ENCODE measurements at places on chromosomes 7 and 10.

- no peak for DNase-seq
These were observed 4.7 kb upstream of the LMBR1 start for GRCh38 chr7:156897673-156898072.

DNA sequence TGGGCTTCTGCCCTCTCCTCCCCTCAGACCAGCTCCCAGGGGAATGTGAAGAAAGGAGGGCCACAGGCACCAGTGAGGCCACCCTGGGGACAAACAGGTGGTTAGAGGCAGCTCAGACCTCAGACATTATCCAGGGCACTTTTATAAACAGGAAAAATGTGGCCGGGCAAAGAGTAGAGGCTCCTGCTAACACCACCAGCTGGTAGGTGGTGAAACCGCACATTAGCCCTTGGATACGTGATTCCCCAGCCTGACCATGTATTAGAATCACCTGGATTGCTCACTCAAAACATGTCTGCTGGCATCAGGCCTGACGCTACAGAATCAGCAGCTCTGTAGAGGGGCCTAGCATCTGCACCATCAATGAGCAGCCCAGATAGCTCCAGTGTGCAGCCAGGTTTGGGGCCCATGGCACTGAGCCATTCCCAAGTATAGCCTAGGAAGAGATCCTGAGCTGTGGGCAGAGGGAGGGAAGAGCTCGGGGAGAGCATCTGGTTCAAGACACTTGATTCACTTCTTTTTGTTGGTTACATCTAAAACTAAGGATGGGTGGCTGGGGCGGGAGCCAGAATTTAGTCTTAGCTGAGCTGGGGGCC, 37.1 kb downstream of the GPR26 start:
- no peak for DNase-seq

- no peak for DNase-seq
These were observed 137.0 kb upstream of the SEMA3A start for GRCh38 chr7:84331616-84332015.

GRCh38 chr10:64174666-64175255, 653.6 kb downstream of the REEP3 start:
- DNase-seq: no peak

DNA sequence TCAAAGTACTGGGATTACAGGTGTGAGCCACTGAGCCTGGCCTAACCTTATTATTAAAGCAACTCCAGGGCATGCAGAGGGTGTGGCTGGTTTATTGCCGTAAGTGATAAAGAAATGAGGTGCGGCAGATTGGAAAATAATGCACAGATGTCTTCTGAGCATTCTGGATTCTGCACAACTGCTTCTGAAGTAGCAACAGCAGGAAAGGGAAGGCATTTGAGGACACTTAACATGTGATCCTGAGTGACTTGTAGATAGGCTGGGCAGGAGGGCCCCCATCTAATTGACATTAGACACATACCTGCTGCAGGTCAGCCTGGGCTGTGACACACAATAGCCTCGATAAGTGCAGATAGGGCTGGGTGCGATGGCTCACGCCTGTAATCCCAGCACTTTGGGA, 5.6 kb downstream of the RHBDD2 start:
- DNase-seq: no peak

- no peak for DNase-seq
These were observed 109.1 kb downstream of the C10orf90 start for GRCh38 chr10:126561294-126561920.

DNA sequence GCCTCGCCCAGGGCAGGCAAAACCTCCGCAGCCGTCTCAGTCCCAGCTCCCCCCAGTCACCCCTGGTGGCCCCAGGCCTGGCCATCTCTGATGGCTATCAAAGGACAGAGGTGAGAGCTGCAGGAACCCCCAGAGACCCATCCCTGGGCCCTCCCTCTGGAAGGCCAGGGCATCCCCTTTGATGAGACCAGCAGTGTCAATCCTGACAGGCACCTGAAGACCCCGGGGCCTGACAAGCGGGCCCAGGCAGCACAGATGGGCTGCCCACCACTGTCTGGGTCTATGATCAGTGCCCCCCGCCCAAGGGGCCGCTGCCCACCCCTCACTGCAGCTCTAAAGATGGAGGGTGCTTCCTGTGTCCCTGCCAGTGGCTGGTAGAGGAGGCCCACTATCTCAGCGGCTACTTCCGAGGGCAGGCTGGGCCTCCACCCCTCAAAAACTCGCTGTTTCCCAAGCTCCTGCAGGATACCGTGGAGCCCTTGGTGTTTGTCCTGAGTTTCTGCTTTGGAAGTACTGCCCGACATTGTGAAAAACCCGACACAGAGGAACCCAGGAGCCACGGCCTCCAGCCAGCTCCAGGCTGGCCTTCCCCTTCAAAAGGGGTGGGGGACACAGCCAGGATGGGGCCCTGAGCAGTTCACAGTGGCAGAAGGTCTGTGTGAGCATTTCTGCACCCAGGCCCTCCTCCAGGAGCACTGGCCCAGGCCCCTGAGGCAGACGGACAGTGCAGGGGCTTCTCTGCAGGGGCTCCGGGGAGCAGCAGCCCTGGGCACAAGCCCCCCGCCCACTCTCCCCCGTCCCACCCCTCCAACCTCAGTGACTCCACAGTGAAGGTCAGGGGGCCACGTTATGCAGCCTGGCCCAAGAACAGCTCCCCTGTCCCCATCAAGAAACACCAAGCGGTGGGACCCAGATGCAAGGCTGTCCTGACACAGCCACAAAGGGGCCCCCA, 99.2 kb downstream of the PDGFA start:
- DNase-seq: no peak

GRCh38 chr7:22717760-22718159, 9.2 kb upstream of the IL6 start:
- no peak for DNase-seq

DNA sequence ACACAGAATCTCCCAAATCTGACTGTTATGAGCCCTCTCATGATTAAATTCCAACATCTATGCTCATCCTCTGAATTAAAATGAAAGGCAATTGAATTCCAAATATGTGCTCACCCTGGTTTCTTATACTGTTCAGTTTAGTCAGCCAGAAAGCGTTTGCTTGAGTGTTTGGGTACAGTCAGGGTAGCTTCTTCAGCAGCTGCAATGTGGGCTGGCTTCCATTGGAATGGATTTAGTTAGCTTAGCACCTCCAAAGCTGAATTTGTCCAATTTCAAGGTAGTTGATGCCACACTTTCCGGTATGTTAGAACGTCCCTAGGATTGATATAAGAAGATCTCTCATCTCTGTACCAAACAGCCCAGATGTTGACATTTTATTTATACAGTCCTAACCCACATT, 9.3 kb downstream of the KLHL7 start:
- no peak for DNase-seq

- no peak for DNase-seq
These were observed 357.0 kb upstream of the MKI67 start for GRCh38 chr10:128483216-128483615.

GRCh38 chr10:29784175-29784773, 149.5 kb upstream of the SVIL start:
- DNase-seq: no peak

DNA sequence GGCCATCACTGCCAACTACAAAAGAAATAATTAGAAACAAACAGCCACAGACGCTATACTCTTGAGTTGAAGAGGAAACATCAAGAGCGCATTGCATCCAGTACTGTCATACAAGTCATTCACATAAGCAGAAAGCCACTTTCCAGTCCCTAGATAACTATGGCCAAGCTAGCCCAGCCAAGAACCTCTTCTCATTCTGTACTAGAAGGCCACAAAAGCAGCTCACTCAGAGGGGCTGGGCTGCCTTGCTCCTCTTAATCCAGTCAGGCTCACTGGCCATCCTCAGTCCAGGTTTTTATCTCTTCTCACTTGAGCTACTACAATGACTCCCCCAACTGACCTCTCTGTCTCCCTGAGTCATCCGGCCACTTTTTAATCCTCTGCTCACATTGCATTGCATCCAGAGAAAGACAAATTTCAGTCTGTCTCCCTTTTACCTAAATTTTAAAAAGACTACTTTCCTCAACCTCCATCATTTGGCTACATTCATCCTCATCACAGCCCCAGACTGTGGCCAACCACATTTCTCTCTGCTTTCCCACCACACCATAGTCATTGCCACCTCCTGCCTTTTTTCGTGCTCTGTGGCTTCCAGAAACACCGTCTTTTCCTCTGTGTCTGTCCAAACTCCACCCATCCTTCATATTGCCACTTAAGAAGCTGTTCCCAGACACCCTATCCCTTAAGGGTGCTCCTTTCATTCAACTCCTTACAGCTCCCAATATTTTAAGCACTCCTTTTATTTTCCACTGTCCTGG, 25.0 kb downstream of the PPP1R3C start:
- DNase-seq: no peak

GRCh38 chr7:141660259-141660658, 41.7 kb downstream of the DENND11 start:
- DNase-seq: no peak

DNA sequence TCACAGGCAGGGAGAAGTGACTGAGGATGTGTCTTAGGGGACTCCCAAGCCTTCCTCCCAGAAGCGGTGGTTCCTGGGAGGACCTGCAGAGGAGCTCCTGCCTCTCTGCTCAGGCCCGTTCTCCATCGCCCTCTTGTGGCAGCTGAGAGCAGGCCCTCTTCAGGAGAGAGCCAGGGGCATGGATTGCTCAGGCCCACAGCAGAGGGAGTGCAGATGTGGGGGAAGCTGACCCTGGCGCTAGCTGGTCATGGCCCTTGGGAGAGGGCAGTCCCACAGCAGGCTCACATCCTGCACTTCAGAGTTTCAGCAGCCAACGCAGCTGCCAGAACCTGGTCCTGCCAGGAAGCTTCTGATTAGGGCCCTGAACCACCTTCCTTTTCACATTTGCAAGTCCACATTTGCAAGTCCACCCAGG, 94.8 kb upstream of the TARP start:
- DNase-seq: peak; percentile 56

- no peak for DNase-seq
These were observed 11.3 kb downstream of the OIT3 start for GRCh38 chr10:72904806-72905205.

DNA sequence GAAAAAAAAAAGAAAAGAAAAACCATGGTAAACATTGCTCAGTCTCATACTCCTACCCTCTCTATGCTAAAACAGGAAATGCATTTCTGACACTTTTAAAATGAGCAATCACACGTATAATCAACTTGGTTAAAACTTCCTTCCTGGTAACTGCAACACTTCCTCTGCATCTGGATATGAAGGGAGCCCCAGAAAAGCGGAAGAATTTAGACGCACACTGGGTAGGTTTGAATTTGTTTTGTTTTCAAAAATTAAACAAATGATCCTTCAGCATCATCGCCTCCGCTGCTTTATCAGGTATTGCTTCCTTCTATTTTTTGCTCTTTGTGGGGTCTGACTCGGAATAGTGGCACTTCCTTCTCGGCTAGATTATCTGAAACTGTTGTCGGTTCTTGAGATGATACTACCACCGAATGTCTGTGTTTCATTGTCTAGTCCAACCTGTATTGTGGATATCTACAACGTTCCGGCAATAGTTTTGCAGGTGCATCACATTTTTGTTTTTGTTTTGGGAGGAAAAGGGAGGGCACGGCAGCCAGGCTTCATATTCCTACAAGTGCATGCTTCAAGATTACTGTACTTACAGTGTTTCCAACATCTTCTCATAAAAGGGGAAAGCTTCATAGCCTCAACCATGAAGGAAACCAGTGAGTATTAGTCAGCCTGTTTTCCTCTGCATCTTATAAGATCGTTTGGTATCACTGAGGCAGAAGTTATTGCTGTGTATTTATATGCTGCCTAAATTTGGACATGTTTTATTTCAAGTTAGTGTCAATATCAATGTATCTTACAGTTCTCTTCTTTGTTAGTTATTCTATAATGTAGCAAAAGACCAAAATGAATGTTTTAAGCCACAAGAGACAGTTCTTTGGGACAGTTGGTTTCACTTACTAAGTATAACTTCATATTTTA, at the start of gene PIK3CG:
Gene PIK3CG (plus strand): TSS at position 153 of the 912 bp plus-strand sequence. CDS start 2,280 bp downstream, outside the sequence.
- no peak for DNase-seq

- no peak for DNase-seq
These were observed 163.6 kb upstream of the PHYHIPL start for GRCh38 chr10:59012839-59013238.

DNA sequence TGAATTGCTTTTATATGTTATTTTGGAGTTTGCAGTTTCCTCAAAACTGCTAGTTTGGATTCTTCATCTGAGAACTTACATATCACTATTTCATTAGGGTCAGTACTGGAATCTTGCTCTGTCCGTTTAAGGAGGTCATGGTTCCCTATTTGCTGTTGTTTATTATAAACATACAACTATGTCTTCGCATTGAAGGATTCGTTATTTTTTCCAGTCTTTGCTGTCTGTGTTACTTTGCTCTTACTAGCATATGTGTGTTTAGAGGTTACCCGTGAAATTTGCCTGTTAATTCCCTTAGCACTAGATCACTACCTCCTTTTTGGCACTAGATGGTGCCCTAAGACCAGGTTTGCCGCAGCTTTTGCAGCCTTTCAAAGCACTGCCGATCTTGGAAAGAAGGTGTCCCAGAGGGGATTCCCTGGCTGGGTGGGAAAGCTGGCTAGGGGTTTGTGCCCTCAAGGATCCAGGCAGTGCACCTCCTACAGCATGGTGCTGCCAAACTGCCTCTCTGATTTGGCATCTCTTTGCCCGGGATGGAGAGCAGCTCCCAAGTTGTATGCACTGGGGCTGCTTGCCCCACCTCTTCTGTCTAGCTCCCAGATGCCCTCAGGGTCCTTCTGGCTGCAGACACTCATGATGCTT, 103.1 kb upstream of the APBB1IP start:
- peak; percentile 55 for DNase-seq

DNA sequence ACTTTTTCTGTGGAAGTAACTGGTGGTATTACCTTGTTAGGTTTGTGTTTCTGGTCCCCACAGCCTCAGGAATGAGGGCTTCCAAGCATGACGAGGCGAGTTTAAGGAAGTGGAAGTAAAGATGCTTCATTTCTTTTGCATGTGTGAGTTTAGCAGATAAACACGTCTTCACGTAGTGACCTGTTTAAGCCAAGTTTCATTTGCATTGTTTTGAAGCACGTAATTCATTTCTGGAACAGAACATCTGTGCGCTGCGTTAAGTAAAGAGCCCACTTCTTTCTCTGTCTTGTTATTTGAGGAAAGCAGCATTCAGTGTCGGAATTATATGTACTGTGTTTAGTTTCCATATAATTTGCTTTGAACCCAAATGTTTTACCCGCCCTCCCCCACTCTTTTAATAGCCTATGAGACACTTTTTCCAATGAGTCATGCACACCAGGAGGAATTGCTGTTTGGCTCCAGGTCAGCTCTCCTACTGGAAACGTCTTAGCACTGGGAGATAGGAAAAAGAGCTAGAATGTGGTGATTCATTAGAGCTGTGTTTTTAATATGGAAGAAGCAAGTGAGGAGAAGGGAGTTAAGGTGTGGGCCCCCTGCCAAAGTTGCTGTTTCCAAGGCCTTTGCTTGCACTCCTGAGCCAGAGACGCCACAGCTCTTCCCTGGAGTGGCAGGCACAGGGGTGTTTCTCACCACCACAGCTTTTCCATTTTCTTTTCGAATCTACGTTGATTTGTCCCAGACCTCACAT, 36.7 kb downstream of the BTBD16 start:
- DNase-seq: no peak
